T follicular helper cell (primary cell): ENCODE measurements at places on chromosomes 5 and 9.

DNA sequence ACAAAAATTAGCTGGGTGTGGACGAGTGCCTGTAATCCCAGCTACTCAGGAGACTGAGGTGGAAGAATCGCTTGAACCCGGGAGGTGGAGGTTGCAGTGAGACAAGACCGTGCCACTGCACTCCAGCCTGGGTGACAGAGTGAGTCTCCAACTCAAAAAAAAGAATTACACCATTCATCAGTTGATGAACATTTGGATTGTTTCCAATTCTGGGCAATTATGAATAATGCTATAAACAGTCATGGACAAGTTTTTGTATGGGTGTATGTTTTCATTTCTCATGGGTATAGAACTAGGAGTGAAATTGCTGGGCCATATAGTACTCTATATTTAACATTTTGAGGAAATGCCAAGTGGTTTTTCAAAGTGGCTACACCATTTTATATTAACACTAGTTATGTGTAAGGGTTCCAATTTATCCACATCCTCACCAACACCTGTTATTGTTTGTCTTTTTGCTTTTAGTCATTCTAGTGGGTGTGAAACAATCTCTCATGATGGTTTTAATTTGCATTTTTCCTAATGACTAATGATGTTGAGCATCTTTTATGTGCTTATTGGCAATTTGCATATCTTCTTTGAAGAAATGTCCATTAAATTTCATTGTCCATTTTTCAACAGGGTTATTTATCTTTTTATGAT is 9.0 kb upstream of the CCDC125 start:
- DNase-seq: no peak

- no peak for DNase-seq
Observed at GRCh38 chr9:21803649-21804048, 1.2 kb downstream of the MTAP start.

GRCh38 chr9:85147046-85147640 is 477.6 kb downstream of the NTRK2 start:
- DNase-seq: no peak

DNA sequence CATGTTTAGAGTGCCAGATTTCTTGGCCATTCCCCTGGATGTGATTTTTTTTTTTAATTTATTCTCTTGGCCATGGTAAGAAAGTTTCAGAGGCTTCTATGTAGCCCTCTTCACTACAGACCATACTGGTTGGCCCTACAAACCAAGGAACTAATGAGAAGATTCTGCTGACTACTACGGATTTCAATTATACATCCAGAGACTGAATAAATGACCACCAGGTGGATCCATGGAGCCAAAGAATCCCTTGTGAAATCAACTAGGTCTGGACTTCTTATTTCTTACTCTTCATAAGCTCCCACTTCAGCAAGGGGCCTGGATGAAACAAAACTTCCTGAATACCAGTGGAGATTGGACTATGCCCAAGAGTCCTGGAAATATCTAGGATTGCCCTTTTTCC is 27.6 kb downstream of the ZNF622 start:
- DNase-seq: no peak

DNA sequence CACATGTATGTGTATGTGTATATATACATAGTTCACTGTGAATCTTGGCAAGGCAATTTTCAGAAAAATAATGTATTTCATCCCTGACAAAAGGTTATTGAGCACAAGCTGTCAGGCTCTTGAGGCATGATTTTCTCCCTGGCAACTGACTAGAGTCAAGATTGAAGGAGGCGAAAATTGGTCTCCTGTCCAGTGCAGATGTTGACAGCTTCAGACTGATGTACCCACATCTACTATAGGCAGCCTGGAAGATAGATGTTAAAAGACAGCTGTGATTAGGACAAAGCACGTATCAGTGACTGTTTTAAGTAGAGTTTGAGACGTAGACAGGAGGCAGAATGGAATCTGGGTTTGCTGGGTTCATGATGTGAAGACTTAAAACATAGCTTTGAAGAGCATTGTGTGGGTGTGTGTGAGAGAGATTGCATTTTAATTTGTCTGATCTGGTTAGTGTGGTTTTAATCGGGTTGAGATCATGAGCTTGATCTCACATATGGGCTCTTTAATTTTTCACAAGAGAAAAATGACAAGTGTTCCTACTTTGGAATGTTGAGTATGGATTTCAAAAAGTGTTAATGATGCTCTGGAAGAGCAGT is 39.1 kb downstream of the CTNNA1 start:
- DNase-seq: no peak

DNA sequence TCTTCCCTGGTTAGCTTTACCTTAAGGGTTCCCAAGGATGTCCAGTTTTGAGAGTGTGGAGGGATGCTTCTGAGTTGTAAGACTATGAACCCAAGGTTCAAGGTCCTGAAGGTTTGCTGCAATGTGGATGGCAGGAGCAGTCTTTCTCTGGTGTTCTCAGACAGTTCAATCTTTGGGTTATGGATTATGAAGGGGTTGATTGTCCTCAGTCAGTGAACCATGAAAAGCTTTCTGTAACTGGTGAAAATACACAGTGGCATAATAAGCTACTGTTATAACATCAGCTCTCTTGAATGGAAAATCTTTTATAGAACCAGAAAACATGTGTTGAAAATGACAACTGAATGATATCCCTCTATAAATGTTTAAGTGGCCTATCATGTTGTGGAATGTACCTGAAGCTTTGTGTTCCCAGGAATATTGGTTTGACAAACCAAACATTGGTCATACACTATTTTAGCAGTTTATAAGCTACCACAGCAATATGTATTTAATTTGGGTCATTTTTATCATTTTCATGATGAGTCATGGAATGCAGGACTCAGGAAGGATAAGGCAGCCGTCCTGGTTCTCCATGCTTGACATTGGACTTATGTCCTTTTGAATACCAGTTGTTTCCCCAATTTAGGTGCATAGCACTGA is 1041.8 kb upstream of the ARRDC3 start:
- no peak for DNase-seq
